EL (cell line): ENCODE measurements at places on chromosomes 7 and 10.

GRCh38 chr10:84076047-84076388 lies 63.3 kb upstream of the GHITM start:
- DNase-seq = peak; percentile 72

GRCh38 chr7:70694971-70695794 lies 436.8 kb upstream of the GALNT17 start:
- peak; percentile 18 for DNase-seq

GRCh38 chr10:119742947-119743648 lies 17.2 kb downstream of the INPP5F start:
- peak; percentile 22 for DNase-seq

GRCh38 chr7:46886669-46887374 lies 695.1 kb downstream of the TNS3 start:
- no peak for DNase-seq

DNA sequence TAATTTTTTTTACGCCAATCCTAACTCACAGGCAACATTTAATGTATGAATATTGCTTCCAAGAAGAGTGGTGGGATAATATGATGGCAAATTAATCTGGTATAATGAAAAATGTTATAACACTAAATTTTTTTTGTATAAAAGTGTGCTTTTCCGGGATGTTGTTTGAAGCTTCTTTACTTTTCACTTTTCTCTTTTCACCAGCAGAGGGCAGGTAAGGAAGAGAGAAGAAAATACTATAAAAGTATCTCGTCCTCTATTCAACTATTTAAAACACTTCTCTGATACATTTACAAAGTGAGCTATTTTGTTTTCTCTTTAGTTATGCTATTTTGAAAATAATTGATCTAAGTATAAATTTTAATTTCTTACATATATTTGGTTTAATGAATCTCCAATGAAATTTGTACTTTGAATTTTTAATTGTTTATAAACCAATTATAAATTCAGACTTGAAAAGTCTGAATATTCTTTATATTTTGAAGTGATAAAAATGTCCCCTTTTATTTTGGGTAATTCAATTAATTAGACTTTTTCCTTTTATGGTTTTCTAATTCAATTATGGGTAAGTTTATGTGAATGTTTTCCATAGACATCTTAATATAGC lies 20.7 kb upstream of the CFTR start:
- peak; percentile 19 for DNase-seq

DNA sequence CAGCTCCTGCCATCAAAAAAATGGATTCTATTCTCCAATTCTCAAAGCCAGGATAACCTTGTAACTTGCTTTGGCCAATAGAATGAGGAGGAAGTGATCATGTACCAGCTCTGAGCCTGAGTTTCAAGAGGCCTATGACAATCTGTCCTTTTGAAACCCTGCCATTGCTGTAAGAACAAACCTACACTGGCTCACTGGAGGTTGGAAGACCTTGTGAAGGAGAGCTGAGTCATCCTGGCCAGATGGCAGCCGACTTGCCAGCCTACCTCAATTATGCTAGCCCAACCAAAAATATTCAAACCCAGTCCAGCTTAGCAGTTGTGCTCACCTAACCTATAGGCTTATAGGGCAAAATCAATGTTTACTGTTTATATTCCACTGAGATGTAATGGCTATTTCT lies 93.0 kb downstream of the HGF start:
- DNase-seq = peak; percentile 52

- DNase-seq = no peak
Measured at GRCh38 chr7:88432301-88432700, 125.6 kb upstream of the STEAP4 start.

DNA sequence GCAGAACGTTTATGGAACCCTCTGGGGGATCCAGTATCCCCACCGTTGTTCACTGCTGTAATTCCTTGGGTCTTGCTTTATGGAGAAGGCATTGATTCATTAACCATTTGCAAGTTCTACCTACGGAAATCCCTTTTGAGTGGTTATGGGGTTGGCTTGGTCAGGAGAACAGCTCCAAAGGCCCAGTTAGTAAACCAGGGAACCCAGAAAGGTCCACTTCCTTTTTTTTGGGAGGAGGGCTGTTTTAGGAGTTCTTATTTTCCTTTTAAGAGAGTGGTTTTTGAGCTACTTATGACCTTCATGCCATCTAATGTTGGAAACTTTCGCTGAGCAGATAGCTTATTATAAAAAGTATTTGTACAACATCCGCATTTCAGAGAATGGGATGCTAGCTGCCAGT lies 1.3 kb downstream of the POR start:
- no peak for DNase-seq

DNA sequence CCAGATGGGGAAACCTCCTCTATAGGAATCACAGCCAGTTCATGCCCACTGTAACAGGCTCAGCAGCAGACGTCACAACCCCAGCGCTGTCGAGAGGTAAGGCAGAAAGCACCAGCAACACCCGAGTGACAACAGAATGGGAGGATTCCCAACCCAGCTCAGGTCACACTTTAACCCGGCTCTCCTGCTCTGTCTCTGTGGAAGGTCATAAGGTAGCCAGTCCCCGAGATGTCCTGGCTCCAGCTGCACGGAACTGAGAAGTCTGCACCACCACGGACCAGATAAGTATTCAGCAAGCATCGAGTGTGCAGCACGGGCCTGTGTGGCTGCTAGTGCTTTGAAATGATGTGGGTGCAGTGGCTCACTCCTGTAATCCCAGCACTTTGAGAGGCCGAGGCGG lies 236.7 kb upstream of the TCERG1L start:
- DNase-seq = no peak

- DNase-seq = peak; percentile 56
Measured at GRCh38 chr7:144391823-144392255, 11.7 kb downstream of the NOBOX start.

DNA sequence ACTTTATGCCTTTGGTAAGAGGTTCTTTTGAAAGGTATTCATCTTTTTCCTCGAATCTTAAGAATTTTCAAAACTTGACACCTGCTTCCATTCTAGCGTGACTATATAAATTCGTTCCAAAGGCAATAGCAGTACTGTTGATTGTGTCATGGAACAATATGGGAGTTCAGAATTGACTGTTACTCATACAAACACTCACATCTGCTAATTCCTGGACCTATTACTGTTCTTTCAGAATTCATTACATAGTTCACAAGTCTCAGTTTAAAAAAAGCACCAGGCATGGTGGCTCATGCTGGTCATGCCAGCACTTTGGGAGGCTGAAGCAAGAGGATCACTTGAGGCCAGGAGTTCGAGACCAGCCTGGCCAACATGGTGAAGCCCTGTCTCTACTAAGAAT lies 80.9 kb downstream of the CACNB2 start:
- DNase-seq = no peak

- peak; percentile 91 for DNase-seq
Measured at GRCh38 chr7:26201247-26202018, at the start of gene CBX3. Gene CBX3 (plus strand): TSS chr7:26201745. CDS start chr7:26202999, 1,254 bp downstream.

DNA sequence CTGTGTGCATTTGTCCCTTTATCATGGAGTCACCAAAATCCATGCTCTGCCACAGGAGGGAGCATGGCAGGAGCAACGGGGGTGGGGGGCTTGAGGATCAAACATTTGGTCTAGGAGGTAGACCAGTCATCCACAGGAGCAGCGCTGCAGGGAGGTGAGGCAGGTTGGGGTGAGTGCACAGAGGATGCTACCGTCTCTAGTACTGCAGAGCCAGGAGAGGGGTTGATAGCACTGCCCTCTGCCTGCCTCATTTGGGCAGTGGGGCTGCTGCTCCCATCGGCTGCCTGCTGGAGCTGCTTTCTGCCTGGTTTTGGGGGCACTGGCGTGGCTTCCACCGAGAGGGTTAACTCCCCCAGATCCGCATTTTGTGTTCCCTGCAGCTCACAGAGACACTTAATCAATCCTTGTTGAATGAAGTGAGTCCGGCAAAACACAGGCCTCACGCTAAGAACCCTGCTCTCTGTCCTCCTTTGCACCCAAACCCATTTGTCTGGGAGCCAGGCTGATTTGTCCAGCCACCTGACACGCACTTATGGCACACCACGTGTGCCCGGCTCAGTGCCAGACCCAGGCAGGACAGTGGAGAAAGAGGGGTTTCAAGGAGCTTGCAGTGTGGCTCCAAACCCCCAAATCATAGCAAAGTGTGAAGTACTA lies 527.1 kb upstream of the FOXK1 start:
- no peak for DNase-seq

- DNase-seq = no peak
Measured at GRCh38 chr10:56583316-56583715, 222.3 kb upstream of the ZWINT start.

- DNase-seq = no peak
Measured at GRCh38 chr10:73042130-73042529, 54.5 kb downstream of the P4HA1 start.

DNA sequence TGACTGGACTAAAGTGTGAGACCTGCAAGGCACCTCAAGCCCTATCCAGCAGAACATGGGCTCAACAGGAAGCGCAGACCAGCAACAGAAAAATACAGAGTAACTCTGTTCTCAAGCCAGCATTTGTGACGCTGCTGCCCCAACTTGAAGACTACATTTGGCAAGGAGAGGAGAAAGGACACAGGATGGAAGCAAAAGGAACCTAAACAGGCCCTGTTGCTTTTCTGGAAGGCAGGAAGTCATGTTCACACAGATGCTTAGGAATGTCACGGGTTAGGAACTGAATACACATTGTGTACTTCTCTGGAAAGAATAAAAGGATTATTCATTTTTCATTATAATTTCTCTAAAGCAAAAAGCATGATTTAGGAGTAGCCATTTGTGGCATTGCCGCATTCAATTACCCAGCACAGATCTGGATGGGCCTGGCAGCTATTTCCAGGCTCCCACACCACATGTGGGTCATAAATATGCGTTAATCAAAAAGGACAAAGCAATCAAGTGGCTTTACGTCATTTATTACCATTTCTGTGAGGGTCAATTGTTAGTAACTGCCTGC lies 19.8 kb upstream of the TOMM7 start:
- peak; percentile 7 for DNase-seq

DNA sequence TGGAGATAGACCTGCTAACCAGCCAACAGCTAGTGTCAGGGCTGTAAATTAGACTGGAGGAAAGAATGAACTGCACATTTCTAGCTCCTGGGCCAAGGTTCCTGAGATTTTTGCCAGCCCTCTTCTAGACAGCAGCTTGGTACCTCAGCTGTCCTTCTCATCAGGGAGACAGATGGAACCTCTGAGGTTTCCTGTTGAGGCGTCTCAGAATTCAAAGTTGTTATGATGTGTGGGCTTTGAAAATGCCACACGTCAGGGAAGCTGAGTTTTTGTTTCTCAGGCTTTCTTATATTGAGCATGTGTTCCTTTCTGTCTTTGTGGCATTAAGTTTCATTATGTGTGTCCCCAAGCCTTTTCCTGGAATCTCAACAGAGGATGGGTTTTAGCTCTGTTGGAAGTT lies 736.6 kb downstream of the AUTS2 start:
- DNase-seq = no peak

- DNase-seq = no peak
Measured at GRCh38 chr10:49373361-49373760, 22.5 kb downstream of the DRGX start.

DNA sequence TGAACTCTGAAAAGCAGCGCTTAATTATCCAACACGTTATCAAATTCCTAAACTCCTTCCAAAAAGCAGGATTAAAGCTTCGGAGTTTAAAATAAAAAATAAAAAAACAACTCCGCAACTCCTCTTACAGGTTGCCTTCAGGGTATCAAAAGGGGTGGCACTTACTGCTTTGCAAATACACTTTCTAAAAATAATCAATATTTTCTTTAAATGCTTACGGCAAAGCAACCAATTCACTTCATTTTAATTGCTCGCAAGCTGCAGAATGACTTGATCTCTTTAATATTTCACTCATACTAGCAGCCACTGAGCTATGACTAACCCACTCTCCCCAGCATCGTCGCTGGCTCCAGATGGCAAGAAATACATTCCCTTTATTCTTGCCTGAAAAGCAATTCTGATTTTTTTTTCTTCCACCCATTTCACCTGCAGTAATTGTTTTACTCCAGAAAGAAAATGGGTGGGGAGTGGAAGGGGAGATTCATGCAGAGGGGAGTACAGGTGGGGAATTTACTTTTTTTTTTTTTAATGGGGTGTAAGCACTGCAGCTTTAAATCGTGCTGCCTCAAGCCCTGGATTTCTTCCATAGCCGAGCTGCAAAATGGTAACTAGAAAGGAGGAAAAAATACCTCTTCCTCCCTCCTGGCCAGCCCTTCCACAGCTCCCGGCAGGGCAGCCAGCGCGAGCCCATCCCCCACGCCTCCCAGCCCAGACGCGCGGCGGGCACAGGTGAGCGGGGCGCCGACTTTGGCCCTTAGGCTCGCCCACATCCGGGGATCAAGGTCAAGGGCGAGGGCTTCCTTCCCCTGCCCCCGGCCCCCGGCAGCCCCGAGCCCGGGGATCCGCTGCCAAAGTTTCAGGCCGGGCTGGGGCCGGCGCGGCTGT lies 54.2 kb upstream of the FHIP2A start:
- DNase-seq = peak; percentile 71

GRCh38 chr7:119522698-119523097 lies 750.3 kb upstream of the KCND2 start:
- DNase-seq = no peak

- peak; percentile 54 for DNase-seq
Measured at GRCh38 chr7:107857541-107857912, 33.5 kb upstream of the DLD start.

DNA sequence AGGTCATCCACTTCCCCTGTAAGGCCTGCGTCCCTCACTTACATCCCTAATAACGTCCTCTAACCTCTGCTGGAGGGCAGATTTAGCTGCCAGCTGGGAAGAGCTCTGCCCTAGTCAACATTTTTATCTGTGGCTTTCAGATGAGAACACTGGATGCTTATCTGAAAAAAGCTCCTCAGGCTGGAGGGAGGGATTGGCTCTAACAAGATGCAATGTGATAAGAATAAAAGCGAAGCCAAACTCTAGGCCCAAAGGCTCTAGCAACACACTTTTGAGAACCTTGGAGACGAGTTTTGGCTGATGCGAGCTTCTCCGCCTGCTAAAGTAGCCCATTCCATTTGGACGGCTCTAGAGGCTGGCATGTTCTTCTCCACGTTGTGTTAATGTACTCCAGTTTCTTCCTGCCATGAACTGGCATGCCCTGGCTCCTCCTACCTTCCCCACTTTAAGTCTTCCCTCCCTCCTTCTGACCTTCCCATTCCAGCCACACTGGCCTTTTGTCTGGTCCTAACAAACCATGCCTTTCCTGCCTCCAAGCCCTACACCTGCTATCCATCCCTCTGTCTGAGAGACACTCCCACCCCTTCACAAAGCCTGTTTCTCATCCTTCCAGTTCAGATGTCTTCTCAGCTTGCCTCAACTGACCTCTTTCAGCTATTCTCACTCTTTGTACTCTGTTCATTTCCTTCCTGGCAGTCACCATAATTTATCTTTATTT lies 62.5 kb upstream of the ATRNL1 start:
- DNase-seq = no peak

- no peak for DNase-seq
Measured at GRCh38 chr7:98202367-98203195, 8.7 kb upstream of the BHLHA15 start.

- no peak for DNase-seq
Measured at GRCh38 chr10:124067825-124068400, 25.5 kb downstream of the CHST15 start.
